Eye (tissue), 1 donor: ENCODE measurements at places on chromosomes 5 and 9.
A peak's percentile ranks its signal among the peaks of the same experiment; 100 is the strongest.

DNA sequence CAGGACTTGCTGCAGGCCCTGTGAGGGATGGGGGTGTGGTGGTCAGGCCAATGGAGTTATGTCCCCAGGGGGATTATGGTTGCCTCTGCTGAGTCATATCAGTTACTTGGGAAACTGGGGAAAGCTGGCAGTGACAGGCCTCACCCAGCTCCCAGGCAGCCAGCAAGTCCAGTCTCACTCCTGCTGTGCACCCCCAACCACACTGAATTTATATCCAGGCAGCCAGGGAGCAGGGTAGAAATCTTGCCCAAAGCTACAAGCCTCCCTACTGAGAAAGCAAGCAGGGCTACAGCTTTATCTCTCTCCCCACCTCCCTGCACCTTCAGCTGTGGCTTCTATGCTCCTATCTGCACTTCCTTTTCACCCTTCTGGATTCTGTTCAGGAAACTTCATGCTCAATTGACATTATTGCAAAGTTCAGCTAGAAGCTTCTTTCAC, 2076.0 kb upstream of the CDH9 start:
- DNase-seq, result no peak

DNA sequence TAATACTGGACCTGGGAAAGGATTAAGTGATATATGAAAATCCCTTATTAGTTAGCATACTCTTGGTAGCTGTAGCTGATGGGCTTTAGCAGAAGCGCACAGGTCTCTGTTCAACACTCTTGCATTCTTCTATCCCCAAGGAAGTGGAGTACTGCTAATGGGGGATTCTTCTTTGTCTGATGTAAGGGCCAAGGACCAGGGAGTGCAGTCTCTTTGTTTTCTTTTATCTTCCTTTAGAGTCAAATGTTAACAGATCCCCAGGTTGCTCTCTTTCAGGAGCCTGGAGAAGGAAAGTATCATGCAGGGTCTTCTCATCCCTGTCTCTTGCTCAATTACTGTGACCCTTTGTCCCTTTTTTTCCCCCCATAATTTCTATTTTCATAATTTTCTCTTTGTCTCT, 1146.9 kb upstream of the DMAC1 start:
- no peak for DNase-seq

- DNase-seq, result peak; percentile 95
Observed at GRCh38 chr5:180291943-180292831, at the start of gene MAPK9. Gene MAPK9, minus strand, starts transcription at chr5:180292083. Its CDS starts 11,522 bp downstream, at chr5:180280561.

DNA sequence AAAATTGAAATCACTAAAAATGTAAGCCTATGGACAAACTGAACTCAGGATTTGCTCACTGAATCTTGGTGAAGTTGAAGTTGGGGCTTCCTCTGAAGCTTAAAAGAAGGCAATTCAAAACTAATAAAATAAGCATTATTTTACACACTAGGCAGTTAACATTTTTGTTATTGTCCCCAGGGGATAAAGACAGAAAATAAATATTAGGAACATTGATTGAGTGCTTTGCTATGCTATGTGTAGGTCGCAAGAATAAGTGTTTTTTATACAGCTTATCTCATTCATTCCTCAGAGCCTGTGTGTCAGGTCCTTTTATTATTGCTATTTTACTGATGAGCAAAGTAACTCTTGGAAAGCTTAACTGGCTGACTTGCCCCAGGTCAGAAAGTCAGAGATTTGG, 82.2 kb downstream of the ZNF608 start:
- DNase-seq, result no peak

- DNase-seq, result peak; percentile 81
Observed at GRCh38 chr5:123810746-123811340, 298.9 kb downstream of the CSNK1G3 start.

- no peak for DNase-seq
Observed at GRCh38 chr5:168288349-168289245, 2.8 kb upstream of the WWC1 start.

GRCh38 chr5:117463881-117464570, 889.4 kb upstream of the SEMA6A start:
- DNase-seq, result peak; percentile 44

- DNase-seq, result no peak
Observed at GRCh38 chr5:68499987-68500386, 284.4 kb downstream of the PIK3R1 start.

GRCh38 chr9:84374013-84374412, 33.5 kb upstream of the SLC28A3 start:
- DNase-seq, result no peak

DNA sequence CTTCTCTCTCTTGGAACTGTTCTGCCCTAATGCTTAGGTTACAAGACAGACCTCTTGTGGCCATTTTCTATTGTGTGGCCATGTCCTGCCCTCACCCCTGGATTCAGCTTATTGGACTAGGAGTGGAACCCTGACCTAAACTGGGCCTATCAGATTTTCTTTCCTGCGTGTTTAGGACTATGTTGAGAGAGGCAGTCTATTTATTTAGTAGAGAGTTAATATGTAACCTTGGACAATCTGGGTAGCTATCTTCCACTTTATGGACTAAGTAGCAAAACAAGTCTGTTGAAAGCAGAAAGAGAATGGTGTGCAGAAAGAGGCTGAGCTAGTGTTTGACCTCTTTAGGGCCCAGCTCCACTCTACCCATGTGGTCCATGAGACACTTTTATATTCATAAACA, 82.6 kb upstream of the SMIM32 start:
- DNase-seq, result no peak

DNA sequence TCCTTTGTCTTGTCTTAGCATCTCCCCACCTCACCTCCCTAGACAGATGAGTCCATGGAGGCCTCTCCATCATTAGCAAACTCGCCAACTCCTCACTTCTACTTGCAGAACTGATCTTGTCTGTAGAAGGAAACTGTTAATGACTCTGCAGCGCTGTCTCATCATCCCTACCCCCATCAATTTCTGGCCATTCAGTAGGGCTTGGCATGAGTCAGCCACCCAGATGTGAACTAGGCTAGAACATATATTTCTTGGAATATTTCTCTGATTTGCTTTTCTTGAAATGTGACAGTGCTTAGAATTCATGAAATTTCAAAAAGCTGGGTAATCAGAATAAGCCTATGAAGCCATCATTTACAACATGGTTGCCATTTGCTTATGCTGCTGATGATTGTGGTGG, 1125.0 kb upstream of the DMAC1 start:
- DNase-seq, result no peak

- no peak for DNase-seq
Observed at GRCh38 chr5:164346785-164347630, 841.6 kb downstream of the MAT2B start.

DNA sequence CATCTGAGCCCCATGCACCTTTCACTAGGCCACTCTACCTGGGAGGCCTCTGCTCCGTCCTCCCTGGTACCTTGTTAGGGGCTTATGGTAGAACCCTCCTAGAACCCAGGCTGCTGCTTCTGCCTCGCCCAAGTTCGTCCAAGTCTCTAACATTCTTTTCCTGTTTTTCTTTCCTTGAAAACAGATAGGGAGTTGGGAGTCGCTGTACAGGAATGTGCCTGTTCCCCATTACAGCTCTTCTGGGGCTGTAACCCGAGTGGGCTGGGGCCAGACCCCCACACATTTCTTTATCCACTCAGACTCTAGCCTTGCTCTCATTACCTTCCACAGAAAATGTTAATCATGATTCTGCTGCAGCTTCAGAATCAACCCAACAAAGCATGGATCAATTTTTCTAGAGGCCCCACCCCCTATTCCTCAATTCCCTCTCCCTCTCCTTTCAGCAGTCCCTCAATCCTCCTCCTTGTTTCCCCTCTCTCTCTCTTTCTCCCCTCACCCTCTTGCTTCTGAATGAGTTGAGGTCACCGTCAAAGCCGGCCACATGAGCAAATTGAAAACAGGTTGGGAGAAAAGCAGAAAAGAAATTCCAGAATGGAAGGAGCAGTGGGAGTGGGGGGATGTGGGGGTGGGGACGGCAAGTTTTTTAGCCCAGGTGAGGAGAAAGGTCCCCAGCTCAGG, 193.8 kb upstream of the TRIM32 start:
- DNase-seq, result peak; percentile 17

DNA sequence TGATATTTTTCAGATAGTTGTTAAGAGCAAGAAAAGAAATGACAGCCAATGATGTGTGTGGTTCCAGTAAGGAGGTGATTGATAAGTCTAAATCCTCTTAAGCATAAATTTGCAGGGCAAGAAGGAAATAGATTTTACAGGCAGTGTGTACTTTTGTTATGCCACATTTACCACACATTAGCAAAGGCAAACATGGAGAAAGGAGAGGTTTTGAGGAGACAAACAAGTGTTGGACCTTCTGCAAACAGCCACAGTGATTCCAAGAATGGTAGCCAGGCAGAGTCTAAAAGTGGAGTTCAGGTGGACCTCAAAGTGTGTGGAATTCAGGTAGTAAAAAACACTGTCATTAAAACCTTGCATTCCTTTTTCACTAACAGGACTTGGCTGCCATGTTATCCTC, 295.9 kb upstream of the ITGA1 start:
- no peak for DNase-seq

DNA sequence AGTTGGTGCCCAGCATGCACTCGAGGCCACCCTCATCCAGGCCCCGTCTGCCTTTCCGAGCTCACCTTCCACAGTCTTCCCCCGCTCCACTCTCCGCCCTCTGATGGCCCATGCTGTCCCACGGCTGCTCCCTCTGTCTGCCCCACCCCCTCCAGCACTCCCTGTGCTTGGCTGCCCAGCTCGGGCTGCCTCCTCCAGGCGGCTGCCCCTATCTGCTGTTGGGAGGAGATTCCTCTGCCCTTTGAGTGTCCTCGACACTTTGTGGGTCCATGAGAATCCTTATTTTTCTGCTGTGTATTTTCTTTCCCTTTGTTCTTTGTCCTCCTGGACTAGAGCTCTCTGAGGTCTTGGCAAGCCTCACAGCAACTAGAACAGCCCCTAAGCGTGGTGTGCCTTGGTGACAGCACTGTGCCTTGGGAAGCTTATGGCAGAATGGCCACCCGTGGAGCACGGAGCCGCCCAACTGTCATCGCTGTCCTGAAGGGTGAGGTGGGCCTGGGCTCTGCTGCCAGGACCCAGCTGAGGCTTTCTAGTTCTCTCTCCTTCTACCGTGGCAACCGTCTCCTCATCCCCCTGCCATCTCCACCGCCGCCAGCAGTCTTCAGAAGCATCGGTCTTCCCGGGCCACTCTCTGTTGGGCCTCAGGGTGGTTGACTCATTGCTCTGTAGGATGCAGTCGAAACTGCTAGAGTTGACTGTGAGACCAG, 5.2 kb downstream of the NTMT1 start:
- DNase-seq, result no peak

- no peak for DNase-seq
Observed at GRCh38 chr9:2664174-2665065, 42.8 kb downstream of the VLDLR start.

- DNase-seq, result peak; percentile 90
Observed at GRCh38 chr9:129126749-129127618, 15.8 kb downstream of the PTPA start.

GRCh38 chr9:129834489-129835127, 467 bp downstream of the C9orf78 start:
- DNase-seq, result no peak

GRCh38 chr9:105877721-105878120, 183.4 kb downstream of the TMEM38B start:
- DNase-seq, result no peak

- DNase-seq, result peak; percentile 36
Observed at GRCh38 chr5:10588779-10589447, 25.0 kb downstream of the ANKRD33B start.

DNA sequence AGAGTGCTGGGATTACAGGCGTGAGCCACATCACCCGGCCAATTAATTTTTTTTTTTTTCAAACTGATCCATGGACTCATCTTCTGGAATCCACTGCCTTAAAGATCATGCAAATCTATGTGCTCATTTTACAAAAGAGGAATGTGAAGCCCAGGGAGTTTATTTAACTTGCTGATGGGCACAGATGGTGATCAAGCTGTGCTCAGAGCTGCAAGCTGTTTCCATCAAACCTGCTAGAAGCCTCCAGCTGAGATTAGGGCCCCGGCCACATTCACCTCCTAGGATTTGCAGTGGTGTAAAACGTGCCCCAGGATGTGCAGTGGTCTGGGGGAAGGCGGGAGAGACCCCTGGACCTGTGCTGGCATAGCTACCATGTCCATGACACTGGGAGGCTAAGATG, 56.1 kb upstream of the TUT7 start:
- DNase-seq, result no peak

- no peak for DNase-seq
Observed at GRCh38 chr5:157941616-157942015, 82.7 kb upstream of the CLINT1 start.

DNA sequence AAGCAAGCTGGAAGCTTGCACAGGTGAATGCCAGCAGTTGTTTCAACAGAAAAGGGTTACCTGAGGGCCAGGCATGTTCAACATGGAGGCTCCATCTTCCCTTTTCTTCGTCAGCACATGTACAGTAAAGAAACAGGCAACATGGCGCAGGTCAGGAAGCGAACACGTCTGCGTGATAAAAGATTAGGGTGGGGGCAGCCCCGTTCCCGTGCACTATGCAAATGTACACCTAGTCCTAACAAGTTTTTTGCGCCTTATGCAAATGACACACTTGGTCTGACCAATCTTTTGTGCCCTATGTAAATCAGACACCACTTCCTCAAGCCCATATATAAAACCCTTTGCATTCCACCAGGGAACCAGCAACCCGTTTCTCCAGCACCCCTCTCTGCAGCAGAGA, 452.1 kb upstream of the PTPRD start:
- DNase-seq, result no peak

DNA sequence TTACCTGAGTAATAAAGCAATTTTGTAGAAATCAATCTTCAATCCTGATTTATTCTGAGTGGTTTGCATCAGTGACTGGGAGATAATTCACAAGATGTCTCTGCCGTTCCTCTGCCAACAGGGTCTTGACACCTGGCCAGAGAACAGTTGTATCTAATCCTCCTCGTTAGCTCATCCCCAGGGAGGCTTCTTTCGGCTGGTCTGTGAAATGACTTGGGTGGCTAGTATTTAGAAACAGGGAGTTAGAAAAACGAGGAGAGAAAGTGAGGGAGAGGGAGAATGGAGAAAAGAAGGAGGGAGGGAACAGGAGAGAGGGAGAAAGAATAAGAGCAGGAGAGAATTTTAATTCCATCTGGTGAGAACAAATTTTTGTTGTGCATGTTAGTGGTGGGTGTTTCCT, 600.2 kb upstream of the TLE4 start:
- DNase-seq, result peak; percentile 53

- peak; percentile 56 for DNase-seq
Observed at GRCh38 chr9:96293498-96294158, 8.3 kb downstream of the HSD17B3 start.

GRCh38 chr5:90802474-90803317, 244.1 kb downstream of the ADGRV1 start:
- peak; percentile 48 for DNase-seq

DNA sequence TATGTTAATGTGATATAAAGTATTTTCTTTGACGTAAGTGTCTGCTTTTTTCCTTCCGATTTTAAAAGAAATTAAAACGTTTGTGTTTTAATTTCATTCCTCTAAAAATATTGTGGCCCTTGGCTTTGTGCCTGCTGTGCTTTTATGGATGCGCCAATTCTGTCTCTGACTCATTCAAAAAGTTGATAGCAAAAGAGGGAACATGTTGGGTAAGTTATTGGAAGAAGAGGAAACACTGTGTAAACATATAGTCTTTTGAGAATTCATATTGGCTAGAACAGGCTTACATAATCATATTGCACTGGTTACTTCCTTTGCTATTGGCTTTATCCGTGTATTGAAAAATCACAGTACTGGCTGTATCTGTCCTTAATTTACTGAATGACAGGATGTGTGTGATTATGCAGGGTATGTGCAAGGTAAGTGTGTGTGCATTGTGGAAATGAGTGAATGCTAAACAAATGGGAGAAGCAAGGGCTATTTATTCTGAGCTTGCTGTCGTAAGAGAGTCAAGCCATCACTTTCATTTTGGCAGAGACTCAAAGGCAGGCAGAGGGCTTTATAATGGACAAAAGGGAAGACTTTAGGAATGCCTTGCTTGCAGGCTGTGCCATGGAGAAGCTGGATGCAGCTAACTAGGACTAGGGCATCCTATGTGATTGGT, 67.8 kb downstream of the SGCD start:
- peak; percentile 36 for DNase-seq
